ENCODE measurements at places on chromosomes 2 and 18. TPM values are rescaled to one million over a fixed set of nuclear protein-coding genes. Genes with fewer than 3 reads are reported as not detected.

The UGT1A5 gene
- not detected for total RNA-seq

The TFCP2L1 gene
- total RNA-seq, result not detected

GRCh38 chr18:48848641-48849143, 102.1 kb downstream of the SMAD7 start:
- no peak for DNase-seq

GRCh38 chr2:222167762-222168161, 131.0 kb downstream of the PAX3 start:
- no peak for DNase-seq

DNA sequence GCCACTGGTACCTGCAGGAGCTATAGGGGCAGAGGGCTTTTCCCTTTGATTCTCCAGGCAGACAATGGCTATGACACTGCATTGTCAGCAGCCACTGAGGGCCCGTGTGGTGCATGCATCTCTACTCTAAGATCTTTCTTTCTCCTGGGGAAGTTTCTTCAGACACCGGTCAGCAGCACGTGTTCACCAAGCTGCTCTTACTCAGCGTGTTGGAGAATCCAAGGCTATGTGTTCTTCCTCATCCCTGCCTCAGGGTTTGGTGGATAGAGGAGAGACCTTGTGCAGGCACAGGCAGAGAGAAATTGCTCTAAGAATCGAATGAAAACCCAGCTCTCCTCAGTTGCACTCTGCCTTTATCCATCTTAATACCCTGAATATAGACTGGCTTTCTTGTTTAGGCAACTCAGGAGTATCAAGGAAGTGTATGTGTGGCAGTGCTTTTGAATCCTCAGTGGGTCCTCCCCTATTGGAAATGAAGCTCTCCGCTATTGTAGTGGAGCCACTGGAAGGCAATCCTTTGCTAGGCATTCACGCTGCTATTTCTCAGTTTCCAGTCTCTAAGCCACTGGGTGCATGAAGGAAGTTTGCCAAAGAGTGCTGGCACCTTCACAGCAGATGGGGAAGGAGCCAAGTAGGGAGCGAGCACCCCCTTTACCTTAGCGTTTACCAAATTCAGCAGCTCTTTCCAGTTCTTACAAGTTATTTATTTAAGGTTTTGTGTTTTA, 86.9 kb upstream of the EML6 start:
- DNase-seq, result no peak
